Renal cortical epithelial cell (primary cell): ENCODE measurements at places on chromosomes 4 and X.

DNA sequence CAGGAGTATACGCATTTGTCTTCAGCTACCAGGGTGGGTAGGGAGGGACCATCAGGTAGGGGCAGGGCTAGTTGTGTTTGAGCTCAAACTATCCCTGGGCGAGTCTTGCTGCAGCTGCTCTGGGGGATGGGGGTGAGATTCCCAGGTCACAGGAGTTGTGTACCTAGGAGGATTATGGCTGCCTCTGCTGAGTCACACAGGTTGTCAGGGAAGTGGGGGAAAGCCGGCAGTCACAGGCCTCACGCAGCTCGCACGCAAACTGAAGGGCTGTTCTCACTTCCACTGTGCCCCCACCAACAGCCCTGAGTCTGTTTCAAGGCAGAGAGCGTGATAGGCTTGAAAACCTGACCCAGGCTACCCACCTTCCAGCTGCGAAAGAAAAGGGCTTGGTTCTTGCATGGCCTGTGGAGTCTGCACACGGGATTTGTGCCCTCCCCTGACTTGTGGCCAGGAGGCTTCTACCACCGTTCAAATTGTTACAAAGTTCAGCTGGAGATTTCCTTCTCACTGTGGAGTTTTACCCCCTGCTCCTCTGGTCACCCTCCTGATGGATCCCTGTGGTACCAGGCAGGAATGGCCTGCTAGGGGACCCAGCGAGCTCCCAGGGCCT lies 63.8 kb downstream of the ARFIP1 start:
- peak; percentile 15 for DNase-seq

DNA sequence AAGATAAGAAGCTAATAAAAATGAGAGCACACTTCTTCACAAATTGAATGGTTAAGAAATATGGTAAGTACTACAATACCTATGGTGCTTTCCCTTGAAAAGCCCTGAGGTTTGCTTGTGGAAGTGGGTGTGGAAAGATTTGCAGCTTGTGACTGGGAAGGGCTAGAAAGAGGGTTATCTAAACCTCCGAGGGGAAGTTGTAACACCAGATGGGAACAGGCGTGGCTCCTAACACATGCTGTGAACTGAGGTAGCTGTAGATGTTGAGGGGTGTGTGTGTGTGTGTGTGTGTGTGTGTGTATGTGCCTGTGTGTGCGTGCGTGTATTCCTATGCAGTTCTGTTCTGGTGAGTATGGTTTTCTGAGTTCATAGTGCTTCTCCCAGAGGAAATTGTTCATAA lies 21.5 kb downstream of the FRMPD4 start:
- no peak for DNase-seq

DNA sequence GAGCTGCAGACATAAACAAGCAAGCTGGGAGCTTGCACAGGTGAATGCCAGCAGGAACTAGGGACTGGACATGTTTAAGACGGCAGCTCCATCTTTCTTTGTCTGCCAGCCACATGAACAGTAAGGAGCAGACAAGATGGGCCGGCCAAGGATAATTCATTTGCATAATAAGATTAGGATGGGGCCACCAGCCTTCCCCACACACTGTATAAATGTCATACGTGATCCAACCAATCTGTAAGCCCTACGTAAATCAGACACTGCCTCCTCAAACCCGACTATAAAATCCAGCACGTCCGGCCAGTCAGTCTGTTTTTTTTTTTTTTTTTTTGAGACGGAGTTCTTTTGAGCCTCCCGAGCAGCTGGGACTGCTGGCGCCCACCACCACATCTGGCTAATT lies 75.6 kb upstream of the BOD1L1 start:
- DNase-seq = no peak

- peak; percentile 1 for DNase-seq
Measured at GRCh38 chr4:161133586-161134276, 1030.1 kb downstream of the FSTL5 start.

DNA sequence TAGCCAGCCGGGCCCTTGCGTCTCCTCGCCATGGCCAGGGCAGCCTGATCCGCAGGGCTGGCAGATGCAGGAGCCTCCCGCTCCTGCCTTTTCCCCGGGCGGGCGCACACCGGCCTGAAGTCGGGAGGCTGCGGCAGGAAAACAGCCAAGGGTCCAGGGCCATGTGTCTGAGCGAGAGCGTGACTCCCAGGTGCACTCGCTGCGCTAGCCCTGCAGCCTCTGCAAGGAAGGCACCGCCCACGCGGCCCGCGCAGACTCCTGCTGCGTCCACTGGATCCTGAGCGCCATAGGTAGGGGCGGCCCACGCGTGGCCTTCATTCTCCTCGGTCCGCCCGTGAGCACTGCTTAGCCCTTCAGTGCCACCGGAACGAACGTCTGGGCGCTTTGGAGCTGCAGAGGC lies 379.9 kb downstream of the TRAM1L1 start:
- DNase-seq = no peak

- no peak for DNase-seq
Measured at GRCh38 chr4:153518637-153519389, 52.7 kb downstream of the TMEM131L start.

DNA sequence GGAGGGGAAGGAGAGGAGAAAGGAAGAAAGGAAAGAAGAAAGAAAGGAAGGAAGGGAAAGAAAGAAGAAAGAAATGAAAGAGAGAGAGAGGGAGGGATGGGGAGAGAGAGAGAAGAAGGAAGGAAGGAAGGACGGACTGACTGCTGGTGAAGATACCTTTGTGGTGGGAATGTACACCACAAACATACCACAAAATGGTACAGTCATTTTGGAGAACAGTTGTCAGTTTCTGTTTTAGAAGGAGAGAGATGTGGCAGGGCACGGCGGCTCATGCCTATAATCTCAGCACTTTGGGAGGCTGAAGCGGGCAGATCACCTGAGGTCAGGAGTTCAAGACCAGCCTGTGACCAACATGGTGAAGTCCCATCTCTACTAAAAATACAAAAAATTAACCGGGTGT lies 40.0 kb upstream of the SHISA3 start:
- DNase-seq = no peak

DNA sequence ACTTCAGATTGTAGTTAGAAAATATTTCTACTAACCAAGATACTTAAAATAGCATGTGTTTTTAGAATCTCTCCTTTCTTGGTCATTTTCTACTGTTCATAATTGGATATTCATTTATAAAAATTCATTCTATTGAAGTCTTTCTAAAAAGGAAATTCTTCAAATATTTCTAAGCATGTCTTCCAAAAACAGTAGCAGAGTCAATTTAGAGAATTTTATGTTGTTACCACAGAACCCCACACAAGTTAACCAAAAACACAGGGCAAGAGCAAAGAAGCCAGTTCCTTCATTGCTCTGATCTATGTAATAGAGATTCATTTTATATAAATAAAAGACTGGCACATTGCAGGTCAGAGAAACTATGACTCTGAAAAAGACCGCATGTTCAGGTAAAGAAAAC lies 345.1 kb upstream of the PITX2 start:
- no peak for DNase-seq

- DNase-seq = peak; percentile 74
Measured at GRCh38 chr4:137124278-137124932, 407.9 kb downstream of the PCDH18 start.

- DNase-seq = no peak
Measured at GRCh38 chr4:5711479-5712184, 631 bp downstream of the EVC start.

DNA sequence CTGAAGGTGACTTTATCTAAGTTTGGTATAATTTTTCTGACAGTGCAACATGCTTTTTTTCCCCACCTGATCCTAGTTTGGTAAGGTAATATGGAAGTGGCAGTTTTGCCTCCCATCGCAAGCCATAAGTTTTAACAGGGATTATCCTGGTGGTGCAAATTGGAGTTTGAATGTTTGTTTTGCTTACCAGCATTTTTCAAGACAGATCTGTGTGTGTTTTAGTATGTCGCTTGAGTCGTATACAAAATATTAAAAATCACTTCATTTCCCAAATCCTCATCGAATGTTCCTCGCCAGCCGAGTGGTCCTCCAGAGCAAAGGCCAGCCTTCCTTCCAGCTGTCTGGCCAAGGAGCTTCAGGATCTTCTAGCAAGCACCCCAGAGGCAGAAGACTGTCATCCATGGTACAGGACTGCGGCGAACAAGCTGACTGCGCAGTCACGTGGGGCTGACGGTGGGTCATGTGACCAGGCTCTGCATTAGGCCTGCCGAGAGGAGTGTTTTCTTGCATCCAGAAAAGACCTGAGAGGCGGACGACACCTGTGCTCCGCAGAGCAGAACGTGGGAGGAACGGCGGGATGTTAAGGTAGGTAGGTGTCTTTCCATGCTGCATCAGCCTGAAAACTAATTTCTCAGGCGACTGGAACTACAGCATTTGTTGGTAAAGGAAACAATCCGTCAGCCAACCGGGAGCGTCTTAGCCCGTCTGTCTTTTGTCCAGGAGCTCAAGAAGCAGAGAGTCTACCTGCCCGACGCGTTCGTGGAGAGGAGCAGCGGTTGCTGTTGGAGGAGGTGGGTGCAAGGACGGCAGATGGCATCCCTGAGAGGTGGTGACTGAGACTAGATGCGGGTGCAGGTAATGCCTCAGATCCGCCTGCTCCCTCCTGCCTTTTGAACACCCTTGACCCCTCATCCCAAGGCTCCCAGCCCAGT lies at the start of gene GPRASP3:
Gene GPRASP3 (plus strand): TSS at position 507 of the 932 bp plus-strand sequence. CDS start 28,253 bp downstream, outside the sequence.
- DNase-seq = peak; percentile 49

GRCh38 chrX:5388087-5388486 lies 840.6 kb downstream of the NLGN4X start:
- DNase-seq = no peak

- DNase-seq = no peak
Measured at GRCh38 chr4:128853741-128854140, 44.2 kb downstream of the JADE1 start.

- DNase-seq = no peak
Measured at GRCh38 chr4:138898282-138898681, 117.3 kb upstream of the NOCT start.

GRCh38 chr4:72006586-72006985 lies 25.2 kb upstream of the NPFFR2 start:
- peak; percentile 83 for DNase-seq

- no peak for DNase-seq
Measured at GRCh38 chr4:65738134-65738533, 67.8 kb upstream of the EPHA5 start.

DNA sequence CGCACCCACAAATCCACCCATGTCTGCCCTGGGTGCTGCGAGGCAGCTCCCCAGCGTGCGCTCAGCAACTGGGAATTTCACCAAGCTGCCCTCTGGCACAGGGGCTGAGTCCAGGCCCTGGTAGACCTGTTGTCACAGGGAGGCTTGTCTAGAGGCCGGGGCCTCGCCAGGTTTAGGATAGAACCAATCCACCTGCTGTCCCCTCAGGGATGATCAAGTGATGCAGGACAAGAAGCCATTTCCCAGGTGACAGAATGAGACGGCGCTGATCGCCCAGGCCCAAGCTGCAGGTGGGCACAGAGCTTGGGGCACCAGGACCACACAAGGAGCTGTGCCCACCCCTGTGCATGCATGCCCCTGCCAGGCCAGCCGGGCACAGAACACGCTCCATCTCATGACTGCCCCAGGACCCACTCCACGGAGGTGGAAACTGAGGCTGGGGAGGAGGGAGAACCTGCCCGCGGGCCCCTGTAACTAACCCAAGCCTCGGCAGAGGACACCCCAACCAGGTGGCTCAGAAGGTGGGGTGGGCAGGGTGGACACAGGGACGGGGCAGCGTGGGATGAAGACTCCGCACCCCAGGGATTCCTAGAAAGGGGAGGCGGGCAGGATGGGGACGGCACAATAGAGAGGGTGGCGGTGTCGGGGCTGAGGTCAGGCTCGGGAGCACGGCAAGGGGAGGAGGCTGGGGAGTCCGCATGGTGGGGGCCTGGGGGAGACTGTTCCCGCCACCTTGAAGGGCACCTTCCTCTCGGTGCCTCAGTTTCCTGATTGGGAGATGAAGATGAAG lies 78.0 kb downstream of the ZFYVE28 start:
- DNase-seq = no peak

- DNase-seq = no peak
Measured at GRCh38 chr4:147307896-147308674, 172.8 kb upstream of the EDNRA start.

DNA sequence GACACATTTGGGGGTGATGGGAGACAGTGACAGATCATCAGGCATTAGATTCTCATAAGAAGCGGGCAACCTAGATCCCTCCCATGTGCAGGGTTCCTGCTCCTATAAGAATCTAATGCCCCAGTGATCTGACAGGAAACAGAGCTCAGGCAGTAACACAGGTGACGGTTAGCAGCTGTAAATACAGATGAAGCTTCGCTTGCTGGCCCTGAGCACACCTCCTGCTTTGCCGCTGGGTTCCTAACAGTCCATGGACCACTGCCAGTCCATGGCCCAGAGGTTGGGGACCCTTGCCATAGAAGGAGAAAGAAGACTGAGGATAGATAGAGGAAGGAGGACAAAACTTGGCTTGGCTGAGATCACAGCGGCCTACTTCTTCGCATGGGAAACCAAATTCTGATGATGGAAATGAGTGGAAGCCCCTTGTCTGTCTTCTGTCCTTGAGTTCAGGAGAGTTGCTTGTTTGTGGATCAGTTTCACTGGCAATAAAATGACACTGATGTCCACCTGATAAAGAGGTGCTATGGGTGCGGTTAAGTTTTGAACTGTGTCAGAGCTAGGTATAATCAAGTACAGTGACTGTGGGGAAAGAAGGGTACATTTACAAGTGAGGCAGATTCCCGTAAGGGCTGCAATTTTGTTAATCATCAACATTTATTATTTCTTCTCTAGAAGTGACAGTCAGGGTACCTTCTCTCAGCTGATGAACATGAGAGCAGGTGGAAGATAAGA lies 1.7 kb upstream of the TIFA start:
- no peak for DNase-seq

- no peak for DNase-seq
Measured at GRCh38 chr4:1318488-1319213, 28.4 kb upstream of the UVSSA start.

DNA sequence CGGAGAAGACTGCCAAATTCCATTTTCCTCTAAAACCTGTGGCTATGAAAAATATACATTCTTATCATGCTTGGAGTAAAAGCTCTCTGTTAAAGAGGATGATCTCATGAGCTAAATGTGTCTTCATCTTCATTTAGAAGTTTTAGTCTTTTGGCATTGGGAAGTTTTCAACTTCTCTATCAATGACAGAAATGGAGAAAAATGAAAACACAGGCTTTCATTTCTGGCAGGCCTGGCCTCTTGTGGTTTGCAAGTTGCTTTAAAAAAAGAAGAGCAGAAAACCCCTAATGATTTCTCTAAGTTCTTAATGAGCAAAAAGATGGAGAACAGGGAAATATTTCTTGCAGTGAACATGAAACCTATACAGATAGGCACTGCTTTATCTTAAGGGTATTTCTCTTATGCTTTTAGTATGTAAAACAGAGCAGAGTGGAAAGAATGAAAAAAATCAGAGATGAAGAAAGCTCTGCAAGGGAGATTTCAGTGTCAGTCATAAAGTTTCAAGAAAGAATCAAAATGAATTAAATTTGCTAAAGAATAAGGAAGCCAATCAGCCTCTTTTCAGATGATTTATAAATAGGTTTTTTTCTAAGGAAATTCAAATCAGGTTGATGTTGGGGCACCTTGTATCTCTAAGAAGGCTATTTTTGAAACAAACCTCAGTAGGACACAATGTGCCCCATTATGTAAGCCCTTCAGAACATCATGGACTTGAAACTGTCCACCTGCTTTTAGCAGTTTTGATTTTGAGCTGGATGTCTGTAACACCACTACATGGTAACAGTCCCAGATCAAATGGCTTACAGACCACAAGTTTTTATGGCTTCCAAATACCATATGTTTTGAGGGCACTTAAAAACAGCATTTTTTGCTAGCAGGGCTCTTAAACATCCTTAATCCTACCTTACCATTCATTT lies 225.0 kb downstream of the GRIA3 start:
- no peak for DNase-seq
